ENCODE measurements at places on chromosomes 7 and 10. TPM values are rescaled to one million over a fixed set of nuclear protein-coding genes. Genes with fewer than 3 reads are reported as not detected.

DNA sequence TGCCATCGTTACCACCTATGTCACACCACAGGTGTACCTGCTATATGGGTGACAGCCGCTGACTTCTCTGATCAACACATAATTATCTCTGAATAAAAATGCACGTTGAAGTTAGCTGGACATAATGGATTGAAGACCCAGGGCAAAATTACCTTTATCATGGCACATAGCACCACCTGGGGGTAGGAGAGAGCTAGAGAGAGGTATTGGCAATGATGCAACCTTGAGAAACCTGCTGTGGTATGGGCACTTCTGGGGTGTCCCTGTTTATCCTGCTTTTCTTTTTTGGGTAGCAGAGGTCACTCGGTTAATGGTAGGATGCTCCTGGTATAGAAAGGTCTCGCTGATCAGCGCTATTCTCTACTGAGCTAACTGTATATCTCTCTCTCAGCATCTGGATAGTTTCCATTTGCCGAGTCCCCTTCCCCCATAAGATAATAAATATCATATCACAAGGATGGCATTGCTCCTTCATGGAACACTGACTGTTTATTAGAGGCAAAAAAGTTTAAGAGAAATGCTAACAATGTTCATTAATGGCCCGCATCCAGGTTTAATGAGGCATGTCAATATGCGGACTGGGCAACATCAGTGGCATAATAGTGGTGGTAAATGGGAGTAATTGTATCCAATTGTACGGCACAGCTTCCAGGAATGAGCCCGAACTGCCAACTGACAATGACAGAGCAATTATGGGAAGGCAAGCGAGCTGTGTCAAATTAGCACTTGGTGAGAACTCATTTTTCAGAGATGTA, 323.1 kb downstream of the TFEC start:
- DNase-seq: no peak

DNA sequence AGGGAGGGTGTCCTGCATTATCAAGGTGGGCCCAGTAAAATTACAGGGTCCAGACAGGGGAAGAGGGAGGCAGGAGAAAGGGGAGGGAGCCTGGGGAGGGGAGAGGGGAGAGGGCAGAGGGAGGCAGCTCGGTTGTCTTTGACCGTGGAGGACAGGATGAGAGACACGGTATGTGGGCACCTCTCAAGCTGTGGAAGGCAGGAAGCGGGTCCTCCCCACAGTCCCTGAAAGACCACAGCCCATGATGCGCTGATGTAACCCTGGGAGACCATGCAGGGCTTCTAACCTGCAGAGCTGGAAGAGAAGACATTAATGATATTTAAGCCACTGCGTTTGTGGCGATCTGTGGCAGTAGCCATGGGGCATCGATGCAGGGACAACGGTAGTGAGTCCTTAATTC, 27.2 kb upstream of the MNX1 start:
- DNase-seq: peak; percentile 23

DNA sequence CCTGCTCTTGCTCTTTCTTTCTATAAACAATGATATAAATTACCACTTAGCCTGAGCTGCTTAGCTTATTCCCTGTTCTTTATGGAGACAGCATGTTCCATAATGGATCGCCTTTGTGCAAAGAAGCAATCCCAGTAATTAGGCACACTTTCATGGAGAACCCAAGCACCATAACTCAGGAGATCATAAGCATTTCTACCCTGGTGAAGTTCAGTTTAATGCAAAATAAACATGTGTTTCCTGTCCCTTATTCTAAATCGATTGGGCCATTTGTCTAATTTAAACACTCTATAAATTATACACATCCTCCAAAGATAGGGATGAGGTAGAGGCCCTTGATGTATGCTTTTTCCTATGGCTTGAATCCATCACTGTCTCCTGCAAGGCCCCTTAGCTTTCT, 75.8 kb upstream of the TMEM72 start:
- no peak for DNase-seq

- peak; percentile 30 for DNase-seq
These were observed 67.3 kb upstream of the DNAJB6 start for GRCh38 chr7:157269341-157270059.

DNA sequence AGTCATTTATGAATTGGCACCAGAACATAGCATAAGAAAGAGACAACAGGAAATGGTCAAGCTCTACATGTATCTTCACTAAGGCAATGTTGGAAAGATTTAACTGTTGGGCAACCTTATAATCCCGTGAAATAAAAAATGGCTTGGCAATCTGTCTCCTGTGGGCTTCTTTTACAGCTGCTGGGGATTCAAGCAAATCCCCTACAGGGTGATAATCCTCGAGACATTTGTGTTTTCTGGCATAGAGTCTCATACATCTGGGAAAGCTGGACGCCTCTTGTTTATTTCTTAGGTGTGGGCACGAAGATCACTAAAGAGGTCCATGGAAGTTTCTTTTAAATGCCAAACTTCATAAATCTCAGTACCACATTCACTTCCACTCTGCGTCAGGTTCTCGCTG, 82.2 kb upstream of the GPR141 start:
- no peak for DNase-seq

DNA sequence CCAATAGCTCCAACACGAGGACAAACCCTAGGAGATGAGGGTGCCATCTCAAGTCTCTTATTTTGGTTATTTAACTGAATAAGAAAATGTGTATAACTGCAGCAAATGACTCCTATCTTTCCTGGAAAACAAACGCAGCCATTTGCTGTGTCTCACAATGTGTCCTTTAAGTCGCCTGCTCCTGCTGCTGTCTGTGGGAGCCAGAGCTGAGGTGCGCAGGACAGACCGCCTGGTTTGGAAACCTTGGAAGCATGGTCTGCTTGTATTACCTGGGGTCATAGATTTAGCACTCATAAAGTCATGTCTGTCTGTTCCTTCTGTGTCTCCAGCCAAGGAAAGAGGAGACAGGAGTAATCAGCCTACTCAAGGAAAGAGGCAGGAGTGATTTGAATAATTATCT, 760.2 kb downstream of the GRID1 start:
- no peak for DNase-seq

The HYAL4 gene
- not detected for total RNA-seq

Data from posterior vena cava (tissue), 2 donors.